ENCODE measurements at places on chromosomes 7 and 10. TPM values are rescaled to one million over a fixed set of nuclear protein-coding genes. Genes with fewer than 3 reads are reported as not detected.

- no peak for DNase-seq
Measured at GRCh38 chr7:4939971-4940728, 18.8 kb downstream of the MMD2 start.

GRCh38 chr7:46143949-46144917, 223.2 kb upstream of the IGFBP3 start:
- no peak for DNase-seq

- DNase-seq: no peak
Measured at GRCh38 chr7:38052786-38053185, 125.3 kb upstream of the STARD3NL start.

- peak; percentile 62 for DNase-seq
Measured at GRCh38 chr10:124588736-124589490, 127.3 kb downstream of the LHPP start.

DNA sequence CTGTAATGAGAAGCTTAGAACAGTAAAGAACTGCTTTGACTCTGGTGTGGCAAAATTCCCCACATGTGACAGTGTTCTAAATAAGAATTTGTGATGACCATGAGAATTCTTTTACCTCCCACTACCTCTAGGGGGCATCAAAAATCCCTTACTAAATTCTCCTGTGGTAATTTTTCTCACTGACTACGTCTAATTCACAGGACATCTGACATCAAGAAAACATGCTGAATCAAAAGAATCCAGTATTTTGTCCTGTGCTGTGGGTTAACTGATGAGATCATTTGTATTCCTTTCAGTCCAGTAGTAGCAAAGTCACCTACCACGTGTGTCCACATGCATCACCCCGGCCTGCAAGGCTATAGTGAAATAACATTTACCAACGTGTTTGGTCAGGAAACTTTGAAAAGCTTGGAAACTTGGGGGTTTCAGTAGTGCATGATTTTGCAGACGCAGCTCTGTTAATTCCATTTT, 103.8 kb downstream of the ATE1 start:
- no peak for DNase-seq

DNA sequence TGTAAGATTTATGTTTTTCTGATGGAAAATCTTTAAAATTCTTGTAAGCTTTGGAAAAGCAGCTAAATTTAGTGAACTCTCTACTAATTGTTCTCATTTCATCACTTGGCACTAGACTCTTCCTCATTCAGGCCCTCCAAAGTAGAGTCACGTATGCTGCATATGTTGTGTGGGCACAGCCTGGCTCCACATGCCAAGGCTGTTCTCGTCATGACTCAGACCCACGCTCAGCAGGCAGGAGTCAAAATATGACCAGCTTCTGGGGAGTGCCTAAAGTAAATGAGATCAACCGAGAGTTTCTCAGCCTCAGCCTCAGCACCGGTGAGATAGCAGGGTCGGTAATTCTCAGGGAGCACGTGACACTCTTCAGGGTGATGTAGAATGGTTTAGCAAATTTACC, 1672.9 kb downstream of the REEP3 start:
- no peak for DNase-seq

GRCh38 chr10:83122336-83122735, 1017.0 kb upstream of the GHITM start:
- no peak for DNase-seq

The CALML3 gene
- total RNA-seq: not detected

The NUTM2A gene
- 3.0 TPM for total RNA-seq

The POLR2J2 gene
- total RNA-seq: 6.7 TPM
